Activated CD4-positive, alpha-beta T cell treated with anti-CD3 and anti-CD28 coated beads, Interleukin-2, amount 50 U/mL, for 4 hours (primary cell): ENCODE measurements at places on chromosomes 3 and 15.

- DNase-seq: no peak
These were observed 41.4 kb downstream of the OSTN start for GRCh38 chr3:191240486-191240885.

DNA sequence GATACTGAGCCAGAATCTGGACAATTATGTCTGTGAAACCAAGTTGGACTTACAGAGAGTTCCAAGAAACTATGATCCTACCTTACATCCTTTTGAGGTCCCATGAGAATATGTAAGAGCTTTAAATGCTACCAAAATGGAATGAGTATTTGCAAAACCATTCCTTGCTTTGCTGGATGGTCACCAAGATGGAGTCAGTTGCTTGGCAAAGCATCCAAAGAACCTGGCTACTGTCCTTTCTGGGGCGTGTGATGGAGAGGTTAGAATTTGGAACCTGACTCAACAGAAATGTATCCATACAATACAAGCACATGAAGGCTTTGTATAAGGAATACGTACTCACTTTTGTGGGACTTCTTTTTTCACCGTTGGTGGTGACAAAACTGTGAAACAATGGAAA lies 36.2 kb downstream of the AP4E1 start:
- no peak for DNase-seq

DNA sequence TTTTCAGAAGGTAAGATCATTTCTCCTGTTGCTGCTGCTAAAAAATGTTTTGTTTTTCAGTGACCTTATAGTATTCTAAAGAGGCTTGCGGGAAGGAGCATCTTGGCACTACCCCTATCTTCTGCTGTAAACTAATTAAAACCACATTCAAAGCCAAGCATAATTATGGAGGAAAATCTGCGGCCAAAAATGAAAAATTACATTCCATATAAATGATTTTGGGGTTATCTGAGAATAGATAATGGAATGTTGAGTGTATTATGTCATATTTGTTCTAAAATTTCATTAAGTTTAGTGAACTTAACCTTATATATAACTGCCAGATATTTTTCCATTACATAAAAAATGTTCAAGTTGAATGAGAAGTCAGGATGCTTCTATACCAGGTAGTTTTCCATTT lies 170.4 kb upstream of the TMC3 start:
- no peak for DNase-seq

DNA sequence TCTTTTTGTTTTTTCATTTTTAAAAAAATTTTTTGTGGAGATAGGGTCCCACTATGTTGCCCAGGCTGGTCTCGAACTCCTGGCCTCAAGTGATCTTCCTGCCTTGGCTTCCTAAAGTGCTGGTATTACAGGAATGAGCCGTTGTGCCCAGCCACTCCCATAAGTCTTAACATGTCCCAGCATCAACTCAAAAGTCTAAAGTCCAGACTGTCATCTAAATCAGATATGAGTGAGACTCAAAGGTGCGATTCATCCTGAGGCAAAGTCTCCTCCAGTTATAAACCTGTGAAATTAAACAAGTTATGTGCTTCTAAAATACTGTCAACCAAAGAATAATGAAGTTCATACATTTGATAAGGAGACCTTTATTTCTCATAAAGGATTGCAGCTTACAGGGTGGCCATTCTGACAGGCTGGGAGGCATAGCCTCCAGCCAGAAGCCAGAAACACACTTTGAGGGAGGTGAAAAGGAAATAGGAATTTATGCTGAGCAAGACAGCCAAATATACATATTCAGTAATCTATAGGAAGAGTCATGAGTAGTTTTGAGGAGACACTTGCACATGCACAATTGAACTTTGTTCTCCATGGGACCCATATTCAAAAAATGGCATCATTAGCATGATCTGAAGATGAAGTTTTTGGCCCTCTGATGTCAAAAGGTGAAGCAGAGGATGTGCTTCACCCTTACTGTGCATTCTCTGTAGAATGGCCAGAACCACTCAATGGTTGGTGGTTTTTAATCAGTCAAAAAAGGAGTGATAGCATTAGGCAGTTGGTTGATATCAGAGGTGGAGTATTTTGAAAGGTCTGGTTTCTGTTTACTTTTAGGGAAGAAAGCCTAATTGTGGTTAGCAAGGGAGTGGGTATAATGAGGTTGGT lies 11.0 kb upstream of the ZNF662 start:
- DNase-seq: no peak

GRCh38 chr3:188207941-188208515 lies 54.1 kb downstream of the LPP start:
- DNase-seq: no peak

DNA sequence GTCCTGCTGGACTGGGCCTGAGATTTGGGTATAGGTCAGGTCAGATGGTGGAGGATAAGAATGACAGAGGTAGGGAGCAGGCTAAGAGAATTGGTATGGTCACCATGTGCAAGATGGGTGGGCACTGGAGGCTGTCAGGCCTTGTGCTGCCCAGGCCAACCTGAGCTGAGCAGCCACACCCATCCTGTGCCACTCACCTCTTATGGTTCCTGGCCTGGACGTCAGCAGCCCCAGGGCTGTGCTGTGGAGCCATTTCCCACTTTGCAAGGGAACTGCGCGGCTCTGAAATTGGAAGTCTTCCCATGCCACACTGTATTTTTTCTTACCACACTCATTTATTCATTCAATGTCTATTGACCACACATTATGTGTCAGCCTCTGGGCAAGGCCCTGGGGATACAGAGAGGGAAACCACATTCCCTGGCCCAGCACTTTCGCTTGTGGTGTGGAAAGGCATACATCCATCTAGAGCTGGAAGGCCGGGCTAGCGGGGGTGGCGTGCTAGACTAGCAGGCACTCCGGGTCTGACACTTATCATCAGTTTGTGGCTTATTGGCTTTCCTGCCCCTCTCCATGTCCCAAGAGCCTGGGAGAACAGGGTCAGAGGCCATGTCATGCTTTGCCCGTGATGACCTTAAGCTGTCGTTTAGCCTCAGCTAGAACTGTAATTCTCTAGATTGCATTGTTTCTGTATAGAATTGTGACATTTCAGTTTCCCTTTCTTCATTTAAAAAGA lies 51.1 kb upstream of the POLG start:
- no peak for DNase-seq

- no peak for DNase-seq
These were observed 20.9 kb downstream of the SLC2A2 start for GRCh38 chr3:171005648-171006047.

DNA sequence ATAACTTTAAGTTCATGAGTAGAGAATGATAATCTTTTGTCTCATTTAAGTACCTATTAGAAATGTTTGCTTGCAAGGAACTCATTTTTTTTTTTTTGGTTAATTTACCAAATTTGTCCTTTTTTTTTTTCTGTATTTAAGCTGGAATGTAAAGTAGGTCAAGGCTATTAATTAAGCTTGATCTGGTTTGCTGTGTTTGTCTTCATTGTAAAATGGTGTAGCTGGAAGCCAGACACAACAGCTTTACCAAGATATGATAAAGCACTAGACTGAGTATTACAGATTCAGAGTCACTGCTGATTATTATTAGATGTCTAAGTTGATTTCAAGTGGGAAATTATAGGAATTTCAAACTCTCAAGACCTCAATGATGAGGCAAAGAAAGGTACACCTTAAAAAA lies 15.0 kb upstream of the ZPLD1 start:
- no peak for DNase-seq

DNA sequence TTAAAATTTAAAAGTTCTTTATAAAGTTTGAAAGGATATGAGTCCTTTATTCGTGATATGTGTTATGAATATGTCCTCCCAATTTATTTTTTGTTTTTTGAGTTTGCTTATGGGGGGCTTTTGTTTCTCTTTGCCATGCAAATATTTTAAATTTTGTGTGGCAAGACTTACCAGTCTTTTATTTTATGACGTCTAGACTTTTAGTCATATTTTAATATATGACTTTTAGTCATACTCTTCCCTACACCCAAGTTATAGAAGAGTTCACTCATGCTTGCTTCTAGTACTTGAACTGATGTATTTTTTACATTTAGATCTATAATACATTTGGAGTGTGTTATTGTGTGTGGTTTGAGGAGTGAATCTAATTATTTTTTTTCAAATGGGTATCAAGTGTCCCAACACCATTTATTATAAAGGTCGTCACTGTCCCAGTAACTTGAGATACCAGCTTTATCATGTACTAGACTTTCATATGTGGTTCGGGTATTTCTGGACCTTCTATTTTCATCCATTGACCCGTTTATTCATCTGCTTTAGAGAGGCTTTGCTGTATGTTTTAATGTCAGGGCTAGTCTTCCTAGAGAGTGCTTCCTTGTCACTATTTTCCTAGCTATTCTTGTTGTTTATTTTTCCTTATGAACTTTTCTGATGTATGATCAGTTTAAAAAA lies 755 bp downstream of the PARP15 start:
- DNase-seq: no peak

- DNase-seq: no peak
These were observed 25.4 kb downstream of the CFAP100 start for GRCh38 chr3:126419886-126420786.

GRCh38 chr15:66679061-66679656 lies 22.9 kb upstream of the SMAD6 start:
- no peak for DNase-seq

DNA sequence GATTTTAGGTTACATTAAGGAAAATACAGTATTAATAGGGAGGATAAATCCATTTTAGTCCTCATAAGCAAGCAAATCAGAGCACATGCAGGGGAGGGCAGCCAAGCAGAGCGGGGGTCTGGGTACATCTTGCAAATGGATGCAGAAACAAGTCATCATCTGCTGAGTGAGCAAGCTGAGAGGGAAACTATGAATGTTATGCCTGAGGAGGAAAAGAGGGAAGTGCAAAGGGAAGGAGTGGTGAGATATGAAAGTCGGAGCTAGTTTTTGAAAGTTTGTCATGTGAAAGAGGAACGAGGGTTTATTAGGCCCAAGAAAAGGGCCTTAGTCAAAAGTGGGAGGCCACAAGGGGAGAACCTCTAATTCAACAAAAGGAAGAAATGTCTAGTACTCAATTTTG lies 15.4 kb downstream of the PTX3 start:
- no peak for DNase-seq

GRCh38 chr3:122409446-122409845 lies 6.4 kb downstream of the WDR5B start:
- DNase-seq: no peak

GRCh38 chr3:24709956-24710355 lies 215.3 kb upstream of the THRB start:
- no peak for DNase-seq

- DNase-seq: no peak
These were observed at the start of gene DCLK3 for GRCh38 chr3:36763850-36764703. Gene DCLK3 (minus strand): TSS chr3:36764553. CDS start chr3:36764263, 290 bp downstream.

DNA sequence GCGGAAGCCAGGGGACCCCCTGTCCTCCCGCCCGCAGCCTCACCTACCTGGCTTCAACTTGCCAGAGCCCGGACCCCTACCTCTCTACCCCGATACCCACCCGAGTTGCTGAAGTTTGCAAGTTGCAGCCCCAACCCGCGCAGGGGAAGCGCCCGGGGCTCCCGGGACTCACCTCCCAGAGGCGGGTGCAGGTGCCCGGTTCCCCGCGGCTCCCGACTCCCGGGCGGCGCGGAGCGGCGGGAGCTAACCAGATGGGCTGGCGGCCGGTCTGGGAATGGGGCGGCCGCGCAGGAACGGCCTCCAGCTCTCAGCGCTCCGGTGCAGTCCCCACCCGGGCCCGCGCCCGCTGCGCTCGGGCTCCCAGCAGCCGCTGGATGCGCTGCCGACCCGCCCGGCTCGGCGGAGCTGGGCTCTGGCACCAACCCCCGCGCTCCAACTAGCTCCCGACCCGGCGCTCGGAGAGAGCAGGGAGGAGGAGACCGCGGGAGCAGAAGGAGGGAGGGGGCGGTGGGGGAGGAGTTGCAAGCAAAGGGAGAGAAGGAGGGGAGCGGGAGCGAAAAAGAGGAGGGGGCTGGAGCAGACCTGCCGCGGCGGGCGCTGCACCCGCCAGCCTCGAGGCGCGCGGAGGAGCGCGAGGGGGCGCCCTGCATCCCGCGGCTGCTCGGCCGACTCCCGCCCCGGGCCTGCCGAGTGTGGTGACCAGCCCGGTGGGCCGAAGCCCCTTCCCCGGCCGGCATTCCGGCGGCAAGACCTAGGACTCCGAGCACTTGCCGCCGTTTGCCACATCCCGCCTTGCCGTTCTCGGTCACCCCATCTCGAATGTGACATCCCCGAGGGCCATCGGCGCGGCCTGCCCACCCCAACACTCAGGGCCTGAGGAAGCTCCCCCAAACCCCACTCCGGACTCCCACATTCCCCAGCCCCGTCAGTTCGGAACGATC lies at the start of gene SEMA5B:
SEMA5B (minus strand) TSS at position 472 of the 941 bp plus-strand sequence. CDS start 66,500 bp downstream, outside the sequence.
- DNase-seq: no peak

DNA sequence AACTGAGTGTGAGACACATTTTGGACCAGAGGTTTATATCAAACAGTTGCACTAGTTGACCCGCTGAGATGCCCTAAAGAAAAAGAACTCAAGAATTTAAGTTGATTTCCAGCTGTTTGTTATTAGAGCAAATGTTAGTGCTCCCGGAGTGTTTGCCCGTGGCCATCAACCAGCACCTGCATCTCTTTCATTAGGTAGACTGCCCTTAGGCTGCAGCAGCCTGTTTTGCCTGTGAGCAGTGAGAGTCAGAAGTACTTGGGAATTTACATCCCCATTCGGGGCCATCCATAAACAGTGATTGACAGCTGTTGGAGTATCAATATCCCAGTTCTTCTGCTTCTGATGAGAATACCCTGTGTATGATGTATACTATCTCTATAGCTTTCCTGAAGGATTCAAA lies 492.6 kb downstream of the RBMS3 start:
- no peak for DNase-seq

DNA sequence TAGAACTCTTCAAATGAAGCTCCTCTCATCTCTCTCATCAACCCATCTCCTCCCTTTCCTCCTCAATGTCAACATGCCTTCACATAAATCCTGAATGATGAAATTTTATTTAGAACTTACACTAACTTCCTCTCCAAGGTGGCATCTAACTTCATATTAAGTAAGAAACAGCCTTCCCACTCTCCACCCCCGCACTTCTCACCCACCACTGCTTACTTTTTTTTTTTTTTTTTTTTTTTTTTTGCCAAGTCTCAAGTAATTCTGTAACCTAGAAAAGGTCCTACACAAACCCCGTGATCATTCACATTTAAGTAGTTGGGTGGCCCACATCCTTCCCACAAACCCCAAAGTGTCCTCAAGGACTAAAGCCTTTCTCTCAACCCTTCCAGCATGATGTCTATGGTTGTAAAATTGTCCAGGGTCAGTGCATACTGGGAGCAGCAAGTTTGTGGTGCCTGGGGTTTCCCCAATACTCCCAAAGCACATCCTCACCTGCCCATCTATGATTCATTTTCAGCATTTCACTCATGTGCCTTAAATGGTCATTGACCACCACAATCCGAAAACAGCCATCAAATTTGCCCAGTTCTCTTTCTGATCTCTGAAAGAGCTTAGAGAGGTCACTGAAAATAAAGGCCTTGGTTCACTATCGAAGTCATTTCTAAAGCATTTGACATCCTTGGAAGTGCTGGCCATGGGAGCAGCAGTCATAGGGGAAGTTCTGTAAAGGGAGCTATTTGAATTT lies 47.2 kb downstream of the CD86 start:
- DNase-seq: peak; percentile 13
